KBM-7 (cell line): ENCODE measurements at places on chromosomes 6 and 20.

DNA sequence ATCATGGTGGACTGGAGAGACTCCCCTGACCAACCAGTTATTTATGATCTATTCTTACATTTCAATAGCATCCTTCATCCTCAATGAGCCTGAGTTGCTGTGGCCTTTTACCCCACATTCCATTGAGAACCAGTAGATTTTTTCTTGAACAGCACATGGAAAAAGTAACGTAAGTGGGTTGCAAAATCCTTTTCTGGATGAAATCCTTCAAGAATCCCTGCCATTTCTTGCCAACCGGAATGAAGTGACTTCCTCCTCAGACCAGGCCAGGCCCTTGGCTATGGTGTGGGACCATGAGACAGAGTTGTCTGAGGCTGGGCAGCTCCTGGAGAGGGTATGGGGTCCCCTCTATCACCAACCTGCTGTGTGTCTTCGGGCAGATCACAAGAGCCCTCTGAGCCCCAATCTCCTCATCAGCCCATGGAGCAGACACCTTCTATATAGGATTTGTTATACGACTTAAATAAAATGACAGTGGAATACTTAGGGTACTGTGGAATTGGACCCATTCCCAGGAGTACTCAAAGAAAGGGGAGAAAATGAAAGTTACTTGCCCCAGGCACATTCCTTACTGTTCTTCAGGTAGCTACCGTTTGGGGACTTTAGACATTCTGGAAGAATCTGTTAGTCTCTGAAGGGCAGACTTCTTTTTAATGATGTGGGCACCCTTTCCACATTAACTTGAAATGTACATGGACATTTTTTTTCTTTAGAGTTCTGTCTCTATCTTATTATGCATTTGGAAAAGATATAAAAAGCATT is 10.9 kb downstream of the EYA2 start:
- no peak for DNase-seq

DNA sequence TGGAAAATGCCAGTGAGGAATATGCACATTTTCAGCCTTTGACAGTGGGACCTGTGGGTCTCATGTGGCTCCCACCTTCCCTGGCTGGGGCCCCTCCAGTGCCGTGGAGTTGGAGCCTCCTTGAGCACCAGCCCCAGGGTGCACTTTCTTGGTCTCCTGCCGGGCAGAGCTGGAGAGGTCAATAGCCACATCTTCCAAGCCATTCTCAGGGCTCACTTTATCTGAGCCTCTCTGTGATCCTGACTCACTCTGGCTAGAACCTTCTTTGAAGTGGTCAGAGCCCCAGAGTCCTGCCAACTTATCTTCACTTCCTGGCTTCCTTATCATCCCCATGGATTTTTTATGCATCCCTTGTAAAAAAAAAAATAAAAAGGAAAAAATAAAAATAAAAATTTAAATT is 5.7 kb downstream of the VSX1 start:
- DNase-seq: no peak

DNA sequence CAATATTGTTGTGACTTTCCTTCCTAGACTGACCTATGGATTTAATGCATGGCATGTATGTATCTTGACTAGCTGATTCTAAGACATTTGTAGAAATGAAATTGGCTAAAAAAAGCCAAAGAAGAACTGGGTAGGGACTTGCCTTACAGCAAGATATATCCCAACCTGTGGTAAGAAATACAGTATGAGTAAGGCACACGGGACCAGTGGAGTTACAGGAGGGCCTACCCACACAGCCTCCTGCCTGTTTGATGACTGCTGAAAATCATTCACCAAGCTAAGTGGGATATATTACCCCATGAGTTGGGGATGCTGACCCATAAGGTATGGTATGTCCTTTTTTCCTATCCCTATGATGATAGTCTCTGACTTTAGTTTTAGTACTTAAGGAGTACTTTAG is 112.2 kb downstream of the INSM1 start:
- DNase-seq: no peak

DNA sequence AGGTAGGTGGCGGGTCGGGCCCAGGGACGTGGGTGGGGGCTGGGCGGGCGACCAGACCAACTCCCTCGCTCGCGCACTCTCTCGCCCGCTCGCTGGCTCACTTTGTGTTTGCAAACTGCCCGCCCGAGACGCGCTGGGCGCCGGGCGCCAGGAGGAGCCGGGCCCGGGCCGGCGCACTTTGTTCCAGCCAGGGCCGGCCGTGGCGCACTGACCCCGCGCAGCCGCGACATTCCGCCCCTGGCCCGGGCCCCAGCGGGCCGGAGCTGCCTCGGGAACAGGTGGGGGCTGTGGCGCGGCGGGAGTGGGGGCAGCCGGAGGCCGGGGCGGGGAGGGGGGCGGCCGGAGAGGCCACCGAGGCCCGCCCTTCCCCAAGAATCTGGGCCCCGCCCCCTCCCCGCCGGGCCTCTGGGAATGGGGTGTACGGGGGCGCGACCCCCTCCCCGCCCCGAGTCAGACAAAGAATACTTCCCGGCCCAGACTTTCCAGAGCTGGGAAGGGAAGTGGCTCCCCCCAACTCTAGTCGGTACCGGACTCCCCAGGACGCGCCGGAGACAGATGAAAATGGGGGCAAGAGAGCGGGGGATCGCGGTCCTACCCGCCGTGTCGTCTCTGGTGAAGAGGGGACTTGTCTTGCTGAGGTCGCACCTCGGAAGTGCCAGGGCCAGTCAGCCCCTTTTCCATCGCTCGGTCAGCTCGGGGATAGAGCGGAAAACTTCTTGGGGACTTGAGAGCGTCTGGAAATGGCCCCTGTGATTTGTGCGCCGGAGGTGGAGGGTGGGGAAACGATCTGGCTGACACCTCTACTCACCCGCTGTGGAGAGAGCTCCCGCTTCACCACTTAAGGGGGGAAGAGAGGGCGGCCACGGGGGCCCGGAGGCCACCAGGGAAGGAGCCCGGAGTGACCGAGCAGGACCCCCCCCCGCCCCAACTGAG is 951 bp downstream of the FOXP4 start:
- peak; percentile 35 for DNase-seq

DNA sequence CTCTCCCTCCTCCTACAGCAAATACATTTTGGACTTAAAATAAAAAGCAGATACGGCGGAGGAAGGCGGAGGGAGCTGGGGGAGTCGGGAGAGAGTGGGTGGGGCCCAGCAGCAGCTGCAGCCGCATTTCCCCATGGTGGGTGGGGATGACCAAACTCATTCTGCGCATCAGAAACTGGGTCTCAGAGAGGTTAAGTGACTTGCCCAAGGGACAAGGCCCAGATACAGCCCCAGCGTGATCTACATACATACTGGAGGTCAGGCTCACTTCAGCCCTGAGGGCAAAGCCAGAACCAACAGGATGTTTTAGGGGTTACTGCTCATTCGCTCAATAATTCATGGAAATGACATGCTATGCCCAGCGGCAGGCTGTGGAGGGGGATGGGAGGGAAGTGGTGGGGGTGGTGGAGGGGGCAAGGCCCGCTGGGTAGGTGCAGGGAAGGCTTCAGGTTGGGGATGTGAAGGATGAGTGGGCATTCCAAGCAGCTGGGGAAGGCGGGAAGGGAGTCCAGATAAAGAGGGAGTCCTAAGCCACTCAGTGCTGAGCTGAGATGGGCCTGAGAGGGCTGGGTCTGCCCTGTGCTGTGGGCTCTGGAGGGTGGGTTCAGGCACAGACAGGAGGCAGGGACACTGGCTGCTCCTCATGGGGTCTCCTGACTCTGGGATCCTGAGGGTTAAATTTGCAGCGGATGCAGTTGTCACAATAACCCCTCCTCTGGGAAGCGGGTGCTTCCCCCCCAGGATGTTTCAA is 31.0 kb downstream of the DLGAP4 start:
- DNase-seq: no peak

GRCh38 chr6:42300701-42301100 is 83.0 kb upstream of the MRPS10 start:
- DNase-seq: no peak

GRCh38 chr6:155327326-155328073 is 13.2 kb upstream of the TFB1M start:
- peak; percentile 72 for DNase-seq

DNA sequence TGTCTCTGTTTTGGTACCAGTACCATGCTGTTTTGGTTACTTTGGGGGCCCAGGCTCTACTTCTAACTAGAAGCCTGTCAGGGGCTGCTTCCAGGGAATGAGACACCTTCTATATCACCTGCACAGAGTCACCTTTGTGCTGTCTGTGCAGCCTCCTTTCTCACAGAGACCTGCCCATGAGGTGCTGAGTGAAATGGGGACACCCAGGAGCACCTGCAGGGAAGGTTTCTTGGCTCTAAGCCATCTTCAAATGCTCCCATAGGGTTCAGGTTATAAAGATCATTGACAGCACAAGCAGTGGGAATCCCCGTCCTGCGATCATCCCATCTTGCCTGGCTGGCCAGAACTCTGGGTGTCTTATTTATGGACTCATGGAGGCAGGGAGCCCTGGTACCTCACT is 19.1 kb downstream of the GABRR2 start:
- DNase-seq: no peak

DNA sequence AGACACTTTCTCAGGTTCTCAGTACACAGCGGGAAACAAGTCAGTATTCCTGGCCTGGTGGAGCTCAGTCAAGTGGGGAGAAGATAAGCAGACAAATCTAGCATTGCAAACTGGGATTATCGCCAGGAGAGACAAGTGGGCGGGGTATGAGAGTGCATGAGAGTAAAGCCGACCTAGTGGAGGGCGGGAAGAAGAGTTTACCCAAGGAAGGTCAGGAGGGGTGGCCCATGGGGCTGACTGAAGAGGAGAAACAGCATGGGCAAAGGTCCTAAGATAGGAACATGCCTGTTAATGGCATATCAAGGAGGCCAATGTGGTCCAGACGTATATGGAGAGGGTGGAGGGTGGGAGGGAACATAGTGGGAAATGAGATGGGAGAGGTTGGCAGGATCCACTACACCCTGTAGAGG is 12.4 kb upstream of the CSNK2A1 start:
- DNase-seq: no peak

DNA sequence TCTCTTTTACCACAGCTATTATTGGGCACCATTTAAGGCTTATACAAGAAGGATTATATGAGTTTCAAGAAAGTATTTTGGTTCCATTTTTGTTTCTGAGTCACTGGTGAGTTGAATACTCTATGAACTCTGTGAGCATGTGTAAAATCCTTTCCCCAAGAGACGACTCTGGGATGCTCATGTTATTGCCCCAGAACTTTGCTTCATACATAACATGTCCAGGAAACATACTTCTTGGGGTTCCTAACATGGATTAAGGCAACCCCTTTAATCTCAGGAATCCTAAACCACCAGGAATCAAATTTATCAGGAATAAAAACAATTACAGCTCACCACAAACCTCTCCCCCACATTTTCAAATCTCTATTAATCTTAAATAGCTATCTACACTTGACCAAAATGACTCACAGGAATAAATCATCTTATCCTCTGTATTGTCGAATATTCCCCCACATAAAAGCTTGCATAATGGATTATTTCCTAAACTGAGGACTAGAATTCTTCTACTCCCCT is 117.5 kb upstream of the COL21A1 start:
- no peak for DNase-seq

GRCh38 chr6:105364243-105364642 is 38.6 kb downstream of the PREP start:
- no peak for DNase-seq

DNA sequence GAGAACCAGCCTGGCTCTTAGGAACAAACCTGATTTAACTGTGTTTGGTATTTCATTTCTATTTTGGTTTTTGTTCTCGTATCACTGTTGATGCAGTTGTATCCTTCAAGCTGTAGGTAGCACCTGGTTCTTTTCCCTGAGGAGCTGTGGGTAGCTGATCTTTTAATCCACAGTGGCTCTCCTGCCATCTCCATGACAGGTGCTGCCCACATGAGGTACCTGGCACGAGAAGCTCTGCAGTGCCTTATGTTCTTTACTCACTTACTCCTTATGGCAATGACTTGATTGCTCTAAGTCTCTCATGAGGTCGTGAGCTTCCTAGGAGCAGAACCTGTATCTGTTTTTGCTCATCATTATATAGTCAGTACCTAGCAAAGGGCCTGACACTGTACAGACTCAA is 74.3 kb upstream of the EMILIN3 start:
- no peak for DNase-seq

- DNase-seq: no peak
Measured at GRCh38 chr6:31289788-31290187, 17.9 kb upstream of the HLA-C start.

DNA sequence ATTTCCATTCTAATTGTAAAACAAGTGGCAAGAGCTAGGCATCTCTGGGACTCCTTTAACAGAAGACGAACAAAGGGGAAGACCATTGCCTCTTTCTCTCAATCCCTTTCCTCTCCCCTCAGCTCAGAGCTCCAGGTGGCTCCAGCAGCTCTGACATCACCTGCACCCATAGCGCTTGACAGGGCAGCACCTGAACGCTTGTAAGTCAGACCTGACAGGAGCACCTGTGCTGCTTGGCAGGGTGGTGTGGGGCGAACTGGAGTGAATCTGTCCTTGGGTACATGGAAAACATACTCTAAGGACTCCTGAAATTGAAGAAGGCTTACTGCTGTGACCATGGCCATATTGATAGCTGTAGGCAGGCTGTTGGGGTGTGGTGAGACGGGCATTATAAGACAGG is 409.5 kb upstream of the AGPAT4 start:
- no peak for DNase-seq

DNA sequence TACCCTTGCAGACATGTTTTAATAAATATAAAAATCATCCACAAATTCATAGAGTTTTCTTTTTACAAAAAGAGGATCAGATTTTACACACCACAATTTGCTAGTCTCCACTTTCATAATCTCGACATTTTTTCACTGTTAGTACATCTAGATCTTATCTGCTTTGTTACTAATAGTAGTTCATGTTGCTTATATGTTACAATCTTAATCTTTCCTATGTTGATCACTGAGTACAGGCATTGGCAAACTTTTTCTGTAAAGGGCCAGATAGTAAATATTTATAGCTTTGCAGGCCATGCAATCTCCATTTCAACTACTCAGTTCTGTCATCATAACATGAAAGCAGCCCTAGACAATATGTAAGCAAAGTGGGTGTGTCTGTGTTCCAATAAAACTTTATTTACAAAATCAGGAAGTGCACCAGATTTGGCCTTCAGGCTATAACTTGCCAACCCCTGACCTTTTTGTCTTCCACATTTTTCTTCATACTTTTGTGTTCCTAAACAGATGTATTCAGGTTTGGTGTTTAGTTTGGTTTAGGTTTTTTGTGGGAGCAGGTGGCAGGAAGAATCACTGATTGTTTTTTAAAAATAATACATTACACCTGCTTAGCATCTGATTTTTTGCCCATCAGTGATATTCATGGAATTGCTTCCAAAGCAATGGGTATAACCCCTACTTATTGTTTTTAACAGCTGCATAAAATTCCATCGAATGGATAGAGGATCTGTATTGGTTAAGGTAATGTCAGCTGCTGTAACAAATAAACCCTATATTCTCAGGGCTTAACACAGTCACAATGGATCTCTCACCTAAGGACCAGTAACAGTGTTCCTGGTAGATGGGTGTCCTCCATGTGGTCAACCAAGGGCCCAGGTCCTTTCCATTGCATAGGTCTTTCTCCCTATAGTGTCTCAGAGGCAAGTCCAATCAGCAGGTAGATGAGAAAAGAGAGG is 61.2 kb downstream of the EYA2 start:
- DNase-seq: no peak

- peak; percentile 50 for DNase-seq
Measured at GRCh38 chr20:59403261-59403961, 103.0 kb downstream of the EDN3 start.

- DNase-seq: no peak
Measured at GRCh38 chr6:48933136-48933535, 529.9 kb downstream of the MMUT start.

- DNase-seq: no peak
Measured at GRCh38 chr20:62406635-62407176, 379 bp downstream of the CABLES2 start.

GRCh38 chr6:5084360-5084780 is 771 bp upstream of the PPP1R3G start:
- no peak for DNase-seq
